ENCODE measurements at places on chromosomes 3 and 15.

- no peak for DNase-seq
Observed at GRCh38 chr15:87142096-87142495, 1062.4 kb downstream of the AGBL1 start.

- DNase-seq, result no peak
Observed at GRCh38 chr15:43135351-43135750, 2.0 kb downstream of the TMEM62 start.

GRCh38 chr3:121431726-121432517, 113.9 kb downstream of the POLQ start:
- DNase-seq, result peak; percentile 9

- DNase-seq, result no peak
Observed at GRCh38 chr15:80609512-80609946, 85.6 kb upstream of the ABHD17C start.

- peak; percentile 20 for DNase-seq
Observed at GRCh38 chr15:39301589-39301999, 279.3 kb upstream of the THBS1 start.

- peak; percentile 26 for DNase-seq
Observed at GRCh38 chr3:72820415-72820814, 27.8 kb downstream of the SHQ1 start.

DNA sequence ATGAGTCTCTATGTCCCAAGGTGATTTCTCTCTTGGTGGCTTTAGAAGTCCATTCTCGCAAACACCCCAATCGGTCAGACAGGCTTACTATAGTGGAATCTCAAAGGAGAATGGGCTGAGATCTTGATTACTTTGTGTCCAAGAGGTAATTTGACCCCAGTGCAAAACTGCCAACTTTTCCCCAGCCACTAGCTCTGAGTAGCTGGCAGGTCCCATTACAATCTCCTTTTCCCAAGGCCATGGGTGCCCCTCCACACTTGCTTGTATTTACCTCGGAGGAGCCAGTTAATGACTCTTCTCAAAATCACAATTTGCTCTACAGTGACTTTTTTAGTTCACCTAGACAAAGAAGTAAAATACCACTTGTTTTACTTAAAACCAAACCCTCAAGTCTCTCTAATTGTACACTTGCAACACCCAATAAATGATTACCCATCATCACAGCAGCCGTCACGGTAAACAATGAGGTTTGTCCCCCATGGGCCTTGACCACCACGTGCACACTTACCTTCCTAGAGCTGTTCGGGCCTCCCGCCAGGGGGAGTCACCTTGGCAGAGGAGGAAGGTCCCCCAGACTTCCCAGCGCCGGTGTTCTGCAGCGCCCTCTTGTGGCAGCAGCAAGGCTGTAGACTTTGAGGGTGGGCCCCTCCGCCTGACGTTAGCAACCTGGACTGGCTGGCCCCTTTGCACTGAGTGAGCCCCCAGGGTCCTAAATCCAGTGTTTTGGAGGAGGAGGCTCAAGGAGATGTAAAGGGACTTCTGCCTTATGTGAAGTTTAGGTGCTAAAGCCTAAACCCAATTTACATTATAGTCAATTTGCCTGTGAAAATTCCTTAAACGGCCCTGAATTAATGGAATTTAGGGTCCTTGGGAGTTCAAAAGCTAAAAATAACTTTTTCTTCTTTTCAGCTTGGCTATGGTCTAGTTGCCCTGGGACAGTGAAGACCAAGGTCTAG, 18.7 kb upstream of the HDAC11 start:
- no peak for DNase-seq

DNA sequence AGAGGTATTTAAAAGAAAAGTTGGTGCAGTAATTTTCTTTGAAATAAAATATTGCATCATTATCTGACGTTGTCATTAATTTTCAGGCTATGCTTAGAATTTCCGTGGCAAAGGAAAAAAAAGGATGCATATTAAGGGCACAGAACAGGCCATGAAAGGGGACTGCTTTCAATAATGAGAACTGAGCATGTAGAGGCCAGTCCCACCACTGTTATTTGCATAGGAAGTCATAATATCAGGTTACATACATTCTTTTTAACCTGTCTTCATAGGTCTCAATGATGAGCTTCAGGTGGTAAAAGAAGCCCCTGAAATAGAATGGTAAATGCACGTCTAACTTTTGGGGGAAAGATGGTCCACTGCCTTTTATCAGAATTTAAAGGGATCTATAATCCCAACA, 272.1 kb upstream of the ALCAM start:
- DNase-seq, result no peak

GRCh38 chr3:108215871-108216270, 6.4 kb downstream of the IFT57 start:
- no peak for DNase-seq

DNA sequence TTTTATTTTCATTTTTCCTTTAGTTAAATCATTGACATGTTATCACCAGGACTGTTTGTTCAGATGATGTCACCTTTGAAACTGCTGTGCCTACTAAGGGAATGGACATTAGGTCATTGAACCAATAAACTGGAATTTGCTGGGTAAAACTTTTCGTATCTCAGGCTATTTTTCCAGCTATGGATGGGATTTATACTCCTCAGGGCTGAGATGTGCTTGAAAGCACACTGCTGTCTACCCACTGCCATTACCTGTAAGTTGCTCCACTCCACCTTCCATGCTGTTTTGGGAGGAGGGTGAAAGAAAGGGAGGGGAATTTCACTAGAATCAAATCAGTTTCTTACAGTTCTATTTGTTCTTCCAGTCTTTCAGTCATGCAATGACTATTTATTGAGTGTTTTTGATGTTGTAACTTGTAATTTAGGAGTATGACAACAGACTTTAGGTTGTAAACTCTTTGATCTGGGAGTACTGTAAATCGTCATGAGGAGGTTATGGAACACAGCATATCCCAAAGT, 11.3 kb downstream of the EHD4 start:
- peak; percentile 26 for DNase-seq

DNA sequence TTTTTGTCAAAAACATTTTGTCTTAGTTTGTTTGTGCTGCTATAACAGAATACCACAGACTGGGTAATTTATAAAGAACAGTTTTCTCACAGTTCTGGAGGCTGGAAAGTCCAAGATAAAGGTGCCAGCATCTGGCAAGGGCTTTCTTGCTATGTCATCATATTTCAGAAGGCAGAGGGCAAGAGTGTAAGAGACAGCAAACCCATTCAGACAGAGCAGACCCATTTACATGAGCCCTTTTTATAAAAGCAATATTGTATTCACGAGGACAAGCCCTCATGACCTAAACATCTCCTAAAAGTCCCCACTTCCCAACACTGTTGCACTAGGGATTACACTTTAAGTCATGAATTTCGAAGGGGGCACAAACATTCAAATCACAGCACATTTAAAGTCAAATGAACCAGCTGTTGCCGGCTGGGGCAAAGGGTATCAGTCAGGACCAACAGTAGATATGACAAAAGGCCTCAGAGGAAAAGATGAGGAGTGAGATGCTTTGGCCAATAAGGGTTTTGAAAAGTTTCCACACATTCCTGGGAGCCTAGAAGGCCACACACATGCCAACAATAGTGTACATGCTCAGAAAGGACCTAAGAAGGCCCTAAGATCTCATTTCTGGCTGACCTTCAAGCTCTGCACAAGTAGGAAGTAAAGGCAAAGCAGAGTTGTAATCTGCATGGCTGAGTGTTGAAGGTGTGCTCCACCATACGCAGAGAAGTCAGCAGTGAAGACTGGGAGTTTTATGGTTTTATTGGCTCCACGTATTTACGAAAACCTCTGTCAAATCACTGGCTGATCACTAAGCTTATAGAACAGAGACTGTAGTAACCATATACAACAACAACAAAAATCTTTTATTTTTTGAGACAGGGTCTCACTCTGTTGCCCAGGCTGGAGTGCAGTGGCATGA, 37.9 kb downstream of the UQCC5 start:
- no peak for DNase-seq

- DNase-seq, result no peak
Observed at GRCh38 chr3:55774856-55775255, 287.8 kb upstream of the WNT5A start.

DNA sequence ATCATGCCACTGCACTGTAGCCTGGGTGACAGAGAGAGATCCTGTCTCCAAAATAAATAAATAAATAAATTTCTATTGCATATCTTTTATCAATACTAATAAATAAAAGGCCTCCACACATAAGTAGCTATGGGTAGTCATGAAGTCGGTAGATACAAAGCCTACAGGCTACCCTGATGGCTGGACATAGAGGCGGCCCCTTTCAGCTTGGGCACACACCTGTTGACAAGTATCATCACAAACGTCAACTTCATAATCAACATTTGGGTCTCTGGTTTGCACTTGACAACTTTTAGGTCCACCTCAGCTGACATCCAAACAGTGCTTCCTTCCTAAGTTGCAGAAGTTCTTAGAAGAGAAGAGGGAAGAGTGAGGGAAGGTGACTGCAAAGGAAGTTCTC, 53.4 kb downstream of the ITGA11 start:
- no peak for DNase-seq

DNA sequence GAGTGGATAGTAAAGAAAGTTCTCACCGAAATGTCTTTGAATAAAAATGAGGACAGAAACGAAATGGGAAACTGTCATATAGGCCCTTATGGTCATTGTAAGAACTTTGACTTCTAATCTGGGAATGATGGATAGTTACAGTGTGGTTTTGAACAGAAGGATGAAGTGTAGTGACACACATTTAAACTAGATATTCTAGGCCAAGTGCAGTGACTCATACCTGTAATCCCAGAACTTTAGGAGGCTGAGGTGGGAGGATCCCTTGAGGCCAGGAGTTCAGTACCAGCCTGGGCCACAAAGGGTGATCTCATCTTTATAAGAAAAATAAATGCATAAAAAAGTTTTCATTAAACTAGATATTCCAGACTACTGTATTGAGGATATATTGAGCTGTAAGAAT, 452.8 kb downstream of the ROBO1 start:
- no peak for DNase-seq

GRCh38 chr15:82833362-82833682, 23.9 kb downstream of the WHAMM start:
- no peak for DNase-seq

Measured in mammary epithelial cell (primary cell).